Activated T-cell treated with anti-CD3 and anti-CD28 coated beads for 24 hours (primary cell): ENCODE measurements at places on chromosomes 3 and 15.

DNA sequence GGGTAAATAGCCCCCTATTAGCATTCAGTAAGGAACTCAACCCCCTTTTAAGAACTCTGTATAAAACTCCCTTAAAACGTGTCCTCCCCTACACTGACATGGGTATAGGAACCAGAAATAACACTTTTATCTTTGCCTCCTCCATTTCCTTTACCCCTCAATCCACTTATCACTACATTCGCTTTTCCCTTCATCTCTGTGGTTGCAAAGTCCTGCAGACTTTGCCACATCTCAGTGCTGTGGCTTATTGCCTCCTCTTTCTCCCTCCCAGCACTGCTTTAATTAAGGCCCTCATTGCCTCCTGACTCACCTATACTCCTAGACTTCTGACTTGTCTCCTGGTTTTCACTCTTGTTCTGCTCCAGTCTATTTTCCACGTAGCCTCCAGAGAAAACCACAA, 94.3 kb upstream of the GADL1 start:
- DNase-seq, result no peak

GRCh38 chr3:49417516-49418120, 4.7 kb downstream of the AMT start:
- DNase-seq, result no peak

GRCh38 chr3:25571285-25571684, 93.4 kb downstream of the TOP2B start:
- no peak for DNase-seq

DNA sequence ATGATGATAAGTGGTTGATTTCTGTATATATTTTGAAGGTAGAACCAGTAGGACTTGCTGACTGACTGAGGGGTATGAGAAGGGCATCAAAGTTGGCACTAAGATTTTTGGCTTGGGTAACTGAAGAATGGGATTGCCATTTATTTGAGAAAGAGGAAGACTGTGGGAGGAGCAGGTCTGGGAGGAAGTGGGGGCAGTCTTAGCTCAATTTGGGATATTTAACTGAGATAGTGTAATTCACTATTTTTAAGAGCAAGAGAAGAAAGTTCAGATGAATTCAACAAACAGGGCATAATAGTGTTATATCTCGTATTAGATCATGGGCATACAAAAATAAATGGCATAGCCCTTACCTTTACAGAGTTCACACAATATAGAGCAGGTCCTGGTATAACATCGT, 1.7 kb downstream of the BUB1B start:
- DNase-seq, result no peak

DNA sequence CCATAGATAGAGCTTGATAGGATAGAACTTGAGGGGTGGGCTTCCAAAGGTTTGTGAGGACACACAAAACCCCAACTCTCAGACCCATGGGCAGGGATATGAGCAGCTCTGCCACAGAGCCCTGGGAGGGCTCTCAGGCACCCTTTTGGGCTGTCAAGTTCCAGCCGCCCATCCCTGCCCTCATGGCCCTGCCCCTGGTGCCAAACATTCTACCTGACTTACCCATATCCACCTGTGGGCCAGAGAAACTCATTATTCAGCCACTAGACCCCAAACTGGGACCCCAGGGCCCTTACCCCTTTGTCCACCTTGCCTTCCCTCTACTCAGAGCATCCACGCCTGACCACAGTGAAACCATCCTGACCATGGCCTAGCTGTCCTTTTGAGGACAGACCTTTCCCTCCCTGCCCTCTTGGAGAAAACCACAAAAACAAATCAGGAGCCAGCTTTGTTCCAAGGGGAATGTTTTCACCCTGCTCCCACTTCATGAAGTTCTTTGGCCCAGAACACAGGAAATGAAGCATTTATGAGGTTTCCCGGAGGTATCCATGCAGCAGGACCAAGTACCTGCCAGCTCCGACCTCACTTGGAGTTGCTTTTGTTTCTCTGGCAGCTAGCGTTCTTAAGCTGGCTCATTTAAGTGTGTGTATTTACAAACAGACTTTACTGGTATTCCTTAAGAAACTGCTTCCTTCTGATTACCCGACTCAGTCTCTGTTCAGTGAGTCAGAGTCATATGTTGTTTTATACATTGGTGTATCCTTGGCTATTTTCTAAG, 34.2 kb upstream of the GALNT15 start:
- no peak for DNase-seq

DNA sequence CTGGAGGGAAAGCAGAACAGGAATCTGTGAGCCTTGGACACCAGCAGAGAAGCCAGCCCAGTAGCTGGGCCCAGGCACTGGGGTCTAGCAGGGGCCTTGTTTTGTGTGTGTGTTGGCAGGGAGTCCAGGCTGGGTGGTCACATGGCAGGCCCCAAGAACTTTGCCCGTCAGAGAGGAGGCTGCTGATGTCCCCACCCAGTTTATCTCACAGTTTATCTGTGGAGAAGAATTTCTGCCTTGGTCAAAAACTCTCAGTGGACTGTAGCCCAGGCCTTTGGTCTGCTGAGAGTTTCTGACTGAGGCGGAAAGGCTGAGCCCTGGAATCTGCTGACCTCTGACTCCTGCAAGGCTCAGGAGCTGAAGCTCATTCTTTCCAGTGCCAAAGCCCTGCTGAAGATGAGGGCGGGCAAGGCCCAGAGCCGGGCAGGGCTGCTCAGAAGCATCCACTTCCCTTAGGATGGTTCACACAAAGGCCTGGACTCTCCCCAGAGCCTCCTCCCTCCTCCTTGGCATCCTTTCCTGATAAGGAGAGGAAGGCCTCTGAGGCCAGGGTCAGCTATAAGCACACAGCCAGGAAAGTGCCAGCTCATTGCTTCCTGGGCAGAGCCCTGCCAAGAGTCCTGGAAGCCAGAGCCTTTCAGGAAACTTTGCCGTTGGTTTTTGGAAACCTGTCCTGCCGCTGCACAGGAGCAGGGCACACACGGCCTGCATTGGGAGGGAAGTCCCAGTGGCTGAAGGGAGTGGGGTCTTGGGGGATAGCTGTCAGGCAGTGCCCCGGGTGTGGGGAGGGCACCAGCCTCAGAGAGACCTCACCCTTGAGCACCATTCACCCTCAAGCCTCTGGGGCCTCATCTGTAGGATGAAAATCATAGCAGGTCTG, 37.2 kb upstream of the SLCO2A1 start:
- no peak for DNase-seq
